ENCODE measurements at places on chromosomes 5 and 9.

GRCh38 chr9:72871685-72872084 is 81.2 kb downstream of the ALDH1A1 start:
- DNase-seq = no peak

DNA sequence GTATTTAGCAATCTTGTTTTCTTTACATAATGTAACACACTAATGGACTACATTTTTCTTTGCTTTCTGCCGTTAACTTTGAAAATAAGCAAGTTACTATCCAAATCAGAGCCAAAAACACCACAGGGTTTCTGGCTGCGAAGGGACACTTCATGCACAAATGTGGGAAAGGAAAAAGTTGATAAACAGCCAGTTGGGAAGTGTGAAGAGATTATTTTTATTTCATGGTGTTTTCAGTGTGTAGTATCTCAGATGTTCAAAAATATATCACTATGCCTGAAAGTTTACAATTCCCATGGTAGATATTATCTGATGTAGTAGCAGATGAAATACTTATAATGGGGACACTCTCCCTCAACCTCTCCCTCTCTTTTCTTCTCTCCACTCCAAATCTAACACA is 135.3 kb downstream of the CETN3 start:
- DNase-seq = no peak

DNA sequence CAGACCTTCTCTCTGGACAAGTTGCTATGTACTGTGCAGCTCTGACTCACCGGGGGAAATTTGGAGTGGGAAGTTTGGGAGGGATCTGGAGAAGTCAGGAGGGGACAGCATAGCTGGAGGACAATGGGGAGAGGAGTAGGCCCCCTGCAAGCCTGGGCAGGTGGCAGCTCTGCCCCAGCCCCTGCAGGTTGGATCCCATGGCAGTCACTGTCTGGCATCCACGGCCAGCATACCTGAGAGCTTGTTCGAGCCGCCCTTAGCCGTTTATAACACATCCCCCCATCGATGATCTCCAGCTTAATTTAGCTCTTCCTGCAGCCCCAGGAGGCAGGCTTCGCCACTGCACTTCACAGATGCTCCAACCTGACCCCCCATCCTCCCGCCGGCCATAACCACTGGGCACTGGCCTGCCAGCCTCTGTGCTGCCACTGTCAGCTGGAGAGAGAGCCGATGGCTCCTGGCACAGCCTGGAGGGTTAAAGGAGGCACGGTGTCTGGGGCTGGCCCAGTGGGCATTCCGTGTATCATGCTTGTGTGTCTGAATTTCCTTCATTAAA is 57.7 kb upstream of the RNU6ATAC start:
- DNase-seq = no peak

DNA sequence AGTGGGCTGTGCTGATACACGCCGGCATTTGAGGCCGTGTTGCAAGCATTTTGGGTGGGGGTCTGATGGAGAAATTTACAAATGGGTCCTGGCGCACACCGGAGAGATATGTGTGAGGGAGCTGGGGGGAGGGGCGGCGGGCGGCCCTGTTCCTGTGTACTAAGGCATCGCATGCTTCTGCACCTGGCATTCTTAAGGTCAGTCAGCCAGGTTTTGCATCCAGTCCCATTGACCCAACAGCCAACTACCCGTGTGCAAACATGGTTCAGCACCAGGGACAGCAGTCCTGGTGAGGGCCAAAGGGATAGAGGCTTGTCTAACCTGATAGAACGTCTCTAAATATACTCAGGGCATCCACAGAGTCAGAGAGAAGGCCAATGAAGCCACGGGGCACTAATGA is 839 bp downstream of the GABRG2 start:
- DNase-seq = no peak

DNA sequence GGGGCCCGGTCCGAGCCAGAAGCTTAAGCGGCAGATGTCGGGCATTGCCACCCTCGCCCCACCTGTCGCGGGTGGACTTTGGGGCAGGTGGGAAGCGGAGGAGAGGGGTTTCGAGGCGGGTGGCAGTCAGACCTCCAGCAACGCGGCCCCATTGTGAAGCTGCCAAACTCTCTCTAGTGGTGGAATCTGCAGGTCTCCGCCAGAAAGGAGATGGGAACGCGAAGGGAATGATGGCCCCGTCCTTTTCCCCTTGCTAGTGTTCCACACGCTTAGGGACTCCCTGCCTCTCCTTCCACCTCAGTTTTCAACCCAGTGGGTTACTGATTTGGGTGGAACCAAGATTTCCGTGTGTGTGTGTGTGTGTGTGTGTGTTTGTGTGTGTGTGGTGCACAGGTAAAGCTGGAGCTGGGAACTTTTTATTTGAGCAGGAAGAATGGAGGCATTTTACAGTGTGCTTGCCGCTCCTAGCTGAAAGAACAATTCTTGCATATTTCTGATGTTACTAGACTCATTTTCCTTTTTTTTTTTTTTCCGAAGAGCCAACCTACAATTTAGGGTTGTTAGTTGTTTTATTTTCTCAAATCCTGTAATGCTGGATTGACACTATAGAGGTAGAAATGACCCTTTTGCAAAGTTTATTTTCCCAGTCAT is 1.3 kb downstream of the MACIR start:
- DNase-seq = no peak

- no peak for DNase-seq
These were observed 517.7 kb upstream of the WWC1 start for GRCh38 chr5:167773668-167774301.

DNA sequence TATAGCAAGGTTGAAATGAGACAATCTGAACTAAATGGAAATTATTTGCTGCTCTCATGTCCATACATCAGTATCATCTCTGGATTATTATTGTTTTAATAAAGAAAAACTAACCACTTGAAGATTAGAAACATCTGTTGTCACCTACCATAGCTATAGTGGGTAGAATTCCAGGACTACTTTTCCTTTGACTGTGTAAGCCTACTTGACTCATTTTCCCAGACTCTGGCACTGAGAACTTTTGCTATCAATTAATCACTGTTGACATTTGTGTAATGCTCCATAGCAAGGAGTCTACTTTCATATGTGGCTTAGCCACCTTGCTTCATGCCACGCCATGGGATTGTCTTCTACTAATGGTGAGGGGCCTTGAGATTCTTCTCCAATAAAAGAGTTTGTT is 59.9 kb upstream of the ARRDC3 start:
- no peak for DNase-seq

DNA sequence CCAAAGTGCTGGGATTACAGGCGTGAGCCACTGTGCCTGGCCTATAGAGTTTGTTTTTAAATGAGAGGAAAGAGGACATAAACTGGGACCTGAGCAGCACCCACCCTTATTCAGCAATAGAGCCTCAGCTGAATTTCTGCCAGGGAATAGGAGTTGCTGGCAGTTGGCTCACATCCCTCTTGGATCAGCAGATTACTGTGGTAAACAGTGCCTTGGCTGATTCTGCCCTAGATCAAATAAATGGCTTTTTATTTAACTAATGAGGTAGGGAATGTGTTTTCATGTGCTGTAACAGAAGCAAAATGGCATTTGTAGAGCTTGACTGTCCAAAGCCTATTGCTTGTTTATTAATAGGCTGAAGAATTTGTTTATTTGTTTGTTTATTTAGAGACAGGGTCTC is 2.1 kb downstream of the ARHGEF37 start:
- DNase-seq = no peak

- DNase-seq = no peak
These were observed 448.3 kb upstream of the NMUR2 start for GRCh38 chr5:152853361-152853760.

DNA sequence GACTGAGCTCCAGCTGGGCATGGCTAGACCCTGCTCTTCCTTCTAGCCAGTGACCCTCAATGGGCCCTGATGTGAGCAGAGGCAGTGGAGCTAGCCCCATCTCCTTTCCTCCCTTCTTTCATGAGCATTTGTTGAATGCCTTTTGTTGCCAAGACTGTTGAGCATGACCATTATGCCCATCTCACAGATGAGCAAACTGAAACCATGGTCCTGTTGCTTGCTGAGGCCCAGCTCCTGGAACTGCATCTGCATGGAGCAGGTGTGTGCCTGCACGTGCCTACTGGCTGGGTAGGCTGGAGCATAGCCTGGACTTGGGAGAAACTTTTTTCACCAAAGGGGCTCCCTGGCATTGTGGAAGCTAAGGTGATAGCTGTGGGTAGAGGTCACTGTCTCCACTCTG is 3.0 kb upstream of the WNK2 start:
- DNase-seq = no peak

- DNase-seq = no peak
These were observed at the start of gene PCDHGC5 for GRCh38 chr5:141488591-141489561. TSS of gene PCDHGC5 (plus strand) at chr5:141489081. CDS start at chr5:141489241, 160 bp downstream.

GRCh38 chr5:37840053-37841034 is 503 bp upstream of the GDNF start:
- DNase-seq = no peak

GRCh38 chr9:127870887-127871286 is 6.6 kb downstream of the AK1 start:
- no peak for DNase-seq

- DNase-seq = no peak
These were observed 18.1 kb downstream of the OLFML2A start for GRCh38 chr9:124794902-124795491.

DNA sequence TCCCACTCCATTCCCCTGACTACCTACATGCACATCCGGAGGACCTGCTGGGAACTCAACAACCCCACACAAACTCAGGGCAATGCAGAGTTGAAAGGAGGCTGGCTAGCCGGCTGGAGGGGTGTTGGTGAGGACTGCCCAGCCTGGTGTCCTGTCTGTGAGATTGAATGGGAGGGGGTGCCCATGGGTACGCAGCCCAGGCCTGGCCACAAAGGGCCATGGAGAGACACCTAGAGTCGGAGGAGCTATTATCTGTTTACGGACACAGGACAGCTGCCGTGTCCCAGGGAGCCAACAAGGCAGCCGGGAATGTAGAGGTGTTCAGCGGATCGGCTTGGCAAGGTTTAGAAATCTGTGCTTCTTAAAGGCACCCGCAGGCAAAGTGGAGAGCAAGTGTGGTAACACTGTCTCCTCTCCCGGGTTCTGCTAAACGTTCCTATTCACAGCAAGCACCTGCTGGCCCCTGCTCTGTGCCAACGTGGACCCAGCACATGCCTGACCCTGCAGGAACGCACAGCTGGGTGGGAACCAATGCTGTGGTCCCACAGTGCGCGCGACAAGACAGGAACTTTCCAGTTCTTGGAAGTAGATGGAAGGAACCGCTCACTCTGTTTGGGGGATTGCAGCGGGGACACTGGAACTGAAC is 166.7 kb downstream of the DAB2IP start:
- no peak for DNase-seq

DNA sequence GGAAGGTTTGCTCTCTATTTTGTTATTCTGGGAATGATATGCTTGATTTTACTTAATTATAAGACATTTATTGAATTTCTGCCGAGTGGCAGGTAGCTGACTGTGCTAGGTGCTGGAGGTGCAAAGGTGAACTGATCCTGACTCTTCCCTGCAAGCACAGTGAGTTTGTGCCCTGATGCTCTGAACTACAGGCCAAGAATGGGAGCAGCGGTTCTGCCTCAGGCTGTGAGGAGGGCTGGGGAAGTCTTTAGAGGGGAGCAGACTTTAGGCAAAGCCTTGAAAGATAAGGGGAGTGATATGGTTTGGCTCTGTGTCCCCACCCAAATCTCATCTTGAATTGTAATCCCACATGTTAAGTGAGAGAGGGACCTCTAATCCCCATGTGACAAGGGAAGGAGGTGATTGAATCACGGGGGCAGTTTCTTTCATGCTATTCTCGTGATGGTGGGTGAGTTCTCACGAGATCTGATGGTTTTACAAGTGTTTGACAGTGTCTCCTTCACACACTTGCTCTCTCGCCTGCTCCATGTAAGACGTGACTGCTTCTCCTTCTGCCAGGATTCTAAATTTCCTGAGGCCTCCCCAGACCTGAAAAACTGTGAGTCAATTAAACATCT is 73.1 kb downstream of the NDFIP1 start:
- no peak for DNase-seq

DNA sequence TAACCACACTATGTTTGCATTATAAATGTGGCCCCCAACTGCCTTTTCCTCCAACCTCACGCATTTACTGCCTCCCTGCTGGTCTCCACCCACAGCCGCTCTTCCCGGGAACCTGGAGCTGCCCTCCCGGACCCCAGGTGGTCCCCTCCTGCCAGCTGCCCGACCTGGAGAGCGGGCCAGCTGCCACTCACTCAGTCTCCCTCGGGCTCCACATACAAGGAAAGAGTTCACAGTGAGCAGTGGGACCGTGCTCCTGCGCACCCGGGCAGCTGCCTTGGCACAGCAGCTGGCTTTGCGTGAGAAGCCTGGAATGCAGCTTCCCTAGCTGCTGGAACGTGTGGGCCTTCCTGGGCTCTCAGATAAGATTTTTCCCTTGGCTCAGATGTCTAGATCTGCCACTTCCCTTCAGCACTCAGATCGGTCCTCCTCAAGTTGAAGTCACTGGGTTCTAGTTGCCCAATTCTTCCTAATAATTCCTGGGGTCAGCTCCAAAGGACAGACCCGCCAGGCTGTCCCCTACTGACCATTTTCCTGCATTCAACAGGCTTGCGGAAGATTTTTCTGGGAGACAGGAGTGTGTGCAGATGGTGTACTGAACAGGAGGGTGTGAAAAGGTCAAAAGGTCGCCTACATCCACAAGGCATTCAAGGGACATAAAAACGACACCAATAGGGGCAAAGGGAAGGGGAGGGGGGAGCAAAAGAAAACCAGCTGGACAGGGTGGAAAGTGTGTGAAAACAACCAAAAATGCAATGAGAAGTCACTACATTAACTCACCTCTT is 69.1 kb downstream of the MYO10 start:
- DNase-seq = no peak

GRCh38 chr5:174553556-174553955 is 170.8 kb upstream of the MSX2 start:
- no peak for DNase-seq

GRCh38 chr5:168227973-168228615 is 63.4 kb upstream of the WWC1 start:
- DNase-seq = no peak

- DNase-seq = no peak
These were observed 196.7 kb upstream of the HAPLN1 start for GRCh38 chr5:83917261-83917908.

- no peak for DNase-seq
These were observed 21.7 kb upstream of the VLDLR start for GRCh38 chr9:2599896-2600295.

GRCh38 chr9:130895481-130896232 is 955 bp downstream of the QRFP start:
- no peak for DNase-seq

- DNase-seq = no peak
These were observed 691.1 kb upstream of the C9orf72 start for GRCh38 chr9:28264368-28264767.

- no peak for DNase-seq
These were observed 20.1 kb downstream of the LHFPL2 start for GRCh38 chr5:78628270-78628992.

Measured in activated CD4-positive, alpha-beta T cell treated with anti-CD3 and anti-CD28 coated beads, Interleukin-2, Interleukin-4, amounts not matched to agents 100 ng/mL and 50 ng/mL, durations not matched to agents 16 hours and 8 hours (primary cell).